ENCODE measurements at places on chromosomes 7 and 10.
A peak's percentile ranks its signal among the peaks of the same experiment; 100 is the strongest.

DNA sequence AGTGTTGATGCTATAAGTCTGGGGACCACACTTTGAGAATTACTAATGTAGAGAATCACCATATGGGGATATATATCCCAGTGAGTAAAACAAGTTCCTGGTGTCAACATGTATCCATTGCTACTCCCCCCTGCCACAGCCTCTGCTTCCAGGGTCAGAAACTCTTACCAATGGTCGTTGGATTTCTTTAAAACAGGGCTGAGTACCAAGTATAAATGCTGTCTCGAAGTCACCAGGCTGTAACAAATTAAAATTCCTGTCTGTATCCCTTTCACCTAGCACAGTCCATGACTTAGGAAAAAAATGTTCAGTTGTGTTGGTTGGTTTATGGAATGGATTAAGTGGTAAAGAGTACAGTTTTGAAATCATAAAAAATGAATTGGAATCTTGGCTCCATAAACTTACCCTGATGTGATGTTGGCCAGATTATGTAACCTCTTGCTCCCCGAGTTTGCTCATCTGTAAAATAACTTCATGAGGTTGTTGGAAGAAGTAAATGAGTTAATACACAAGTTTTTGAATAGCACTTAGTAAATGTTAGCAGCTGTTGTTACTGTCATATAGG, 364.0 kb upstream of the LRGUK start:
- no peak for DNase-seq

- no peak for DNase-seq
Observed at GRCh38 chr7:119688831-119689230, 584.1 kb upstream of the KCND2 start.

DNA sequence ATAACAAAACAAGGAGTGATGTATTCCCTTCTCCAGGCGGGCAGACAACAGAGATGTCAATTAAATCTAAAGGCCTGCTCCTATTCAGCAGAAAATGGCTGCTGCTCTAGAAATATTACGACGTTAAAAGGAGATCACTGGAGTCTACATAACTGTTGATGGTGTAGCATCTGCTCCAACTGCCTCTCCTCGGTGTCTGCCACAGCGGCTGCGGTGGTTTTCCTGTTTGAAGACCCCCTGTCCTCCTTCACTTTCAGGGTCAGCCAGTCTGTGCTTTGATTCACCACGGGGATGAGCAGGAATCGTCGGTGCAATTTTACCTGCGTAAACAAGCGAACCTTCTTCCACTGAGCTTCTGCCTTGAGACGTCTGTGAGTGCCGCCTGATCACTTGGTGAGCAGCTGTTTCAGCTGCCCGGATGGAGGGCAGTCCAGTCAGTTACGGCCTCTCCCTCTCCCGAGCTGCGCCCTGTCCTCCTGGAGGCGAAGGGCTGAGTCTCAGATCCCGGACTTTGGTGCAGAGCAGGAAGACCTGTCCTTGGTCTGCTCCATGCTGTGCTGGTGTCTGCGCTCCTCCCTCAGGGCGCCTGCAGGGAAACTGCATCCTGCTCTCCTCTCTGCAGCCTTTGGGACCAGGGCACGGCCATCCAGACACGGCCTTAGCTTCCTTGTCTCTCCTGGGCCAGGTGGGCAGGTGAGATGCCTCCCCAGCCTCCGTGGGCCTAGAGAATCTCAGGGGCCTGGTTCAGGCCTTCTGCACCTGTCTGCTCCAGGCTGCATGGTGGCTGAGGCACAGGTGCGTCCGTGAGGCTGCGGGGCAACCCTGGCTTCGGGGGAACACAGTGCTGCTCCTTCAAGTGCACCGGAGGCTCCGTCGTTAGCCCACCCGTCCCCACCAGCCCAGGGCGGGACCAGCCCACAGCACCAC, 326.6 kb downstream of the ADARB2 start:
- DNase-seq, result no peak

DNA sequence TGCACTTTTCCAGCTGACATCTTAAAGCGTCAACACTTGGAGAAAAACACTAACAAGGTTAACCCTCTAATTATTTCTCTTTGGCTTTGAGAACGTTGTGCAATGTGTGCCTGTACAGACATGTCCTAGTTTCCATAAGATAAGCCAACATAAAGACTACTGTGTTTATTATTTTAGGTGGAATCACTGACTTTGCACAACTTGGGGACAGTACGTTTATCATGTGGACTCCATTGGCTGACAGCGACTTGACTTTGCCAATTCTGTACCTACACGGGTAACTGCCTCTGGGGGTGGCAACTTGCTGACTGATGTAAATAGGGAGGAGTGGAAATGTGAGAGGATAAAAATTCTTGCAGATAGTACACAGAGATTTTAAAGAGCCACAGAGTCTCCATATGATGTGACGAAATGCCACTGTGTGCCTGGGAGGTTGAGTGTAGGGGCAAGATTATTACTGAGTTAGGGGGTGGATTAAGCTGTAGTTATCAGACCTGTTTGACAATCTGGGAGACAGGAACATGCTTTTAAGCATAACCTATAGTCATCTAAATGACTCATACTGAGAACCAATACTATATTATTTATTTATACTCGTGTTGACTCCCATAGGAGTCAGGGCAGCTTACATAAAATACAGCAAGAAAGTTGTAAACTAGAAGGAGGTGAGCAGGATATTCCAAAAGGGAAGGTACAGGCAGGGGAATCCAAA, 21.0 kb downstream of the SLC13A4 start:
- DNase-seq, result no peak

- no peak for DNase-seq
Observed at GRCh38 chr10:117132751-117133231, 5.3 kb downstream of the VAX1 start.

- DNase-seq, result no peak
Observed at GRCh38 chr7:46819819-46820218, 762.1 kb downstream of the TNS3 start.

GRCh38 chr7:90817846-90818245, 221.7 kb downstream of the CDK14 start:
- no peak for DNase-seq

GRCh38 chr10:101056365-101057151, 5.2 kb upstream of the KAZALD1 start:
- no peak for DNase-seq

DNA sequence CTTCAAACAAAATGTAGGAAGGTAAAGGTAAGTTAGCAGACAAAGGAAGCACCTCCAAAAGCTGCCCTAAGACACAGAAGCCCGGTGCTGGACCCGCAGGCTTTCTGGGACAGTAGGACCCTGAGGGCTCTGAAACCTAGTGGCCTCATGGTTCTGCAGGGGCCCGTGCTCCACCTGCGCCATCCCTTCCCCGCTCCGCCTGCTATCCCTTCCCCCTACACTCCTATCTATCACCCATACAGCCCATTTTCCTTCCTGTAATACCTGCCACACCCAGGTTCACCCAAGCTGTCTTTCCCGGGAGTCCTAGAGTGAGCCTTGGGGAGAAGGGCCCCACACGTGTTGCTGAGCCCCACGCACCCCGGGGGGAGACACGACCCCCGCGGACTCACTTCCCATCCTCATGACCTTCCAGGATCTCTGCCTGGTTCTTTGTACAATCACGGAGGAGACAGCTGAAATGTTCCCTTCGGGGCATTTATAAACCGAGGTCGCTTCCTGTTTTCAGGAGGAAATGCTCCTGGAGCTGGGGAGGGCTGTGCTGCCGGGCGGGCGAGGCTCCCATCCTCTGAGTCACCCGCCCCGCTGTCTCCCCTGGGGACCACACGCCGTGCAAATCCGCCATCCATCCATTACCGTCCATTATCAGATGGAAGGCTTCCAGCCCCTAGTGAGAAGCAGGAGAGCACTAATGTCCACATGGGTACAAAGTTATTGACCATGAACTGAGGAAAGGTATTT, 251.7 kb upstream of the PITRM1 start:
- DNase-seq, result no peak

GRCh38 chr10:94224656-94225055, 138.1 kb downstream of the NOC3L start:
- no peak for DNase-seq

GRCh38 chr7:90326500-90326899, 5.4 kb upstream of the FAM237B start:
- no peak for DNase-seq

GRCh38 chr10:21173802-21174714, 276.9 kb upstream of the NEBL start:
- DNase-seq, result peak; percentile 57

DNA sequence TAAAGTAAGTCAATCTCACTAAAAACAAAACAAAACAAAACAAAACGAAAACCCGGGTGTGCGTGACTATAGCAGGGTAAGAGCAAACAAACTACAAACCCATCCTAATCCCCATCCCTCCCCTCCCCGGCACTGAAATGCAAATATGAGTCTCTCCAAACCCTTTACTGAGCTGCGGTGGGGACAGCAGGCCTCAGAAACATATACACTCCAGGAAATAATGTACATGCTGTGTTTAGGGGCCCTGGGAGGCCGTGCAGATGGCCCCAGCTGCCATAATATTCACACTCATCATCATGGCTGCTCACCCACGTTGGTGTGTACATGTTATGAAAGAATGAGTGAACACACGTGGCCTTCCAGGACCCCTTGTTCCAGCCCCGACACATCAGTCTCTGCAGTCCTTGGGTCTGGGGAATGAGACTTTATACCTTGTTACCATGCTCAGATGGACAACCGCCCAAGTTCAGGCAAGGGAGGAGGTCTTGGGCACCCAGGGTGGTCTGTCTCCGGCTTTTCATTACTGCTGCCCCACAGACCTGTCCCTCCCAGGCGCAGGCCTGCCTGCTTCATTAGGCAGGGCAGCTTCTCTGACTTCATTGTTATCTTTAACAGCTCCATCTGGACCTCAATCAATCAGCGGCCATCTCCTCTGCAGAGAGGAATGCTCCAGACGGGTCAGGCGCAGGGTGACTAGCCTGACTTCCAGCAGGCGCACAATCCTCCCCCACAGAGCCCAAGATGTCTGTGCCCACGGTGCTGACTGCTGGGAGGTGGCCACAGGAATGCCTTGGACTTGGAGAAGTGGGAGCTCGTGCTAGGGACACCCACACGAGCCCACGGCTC, 20.6 kb downstream of the HSPA12A start:
- no peak for DNase-seq

DNA sequence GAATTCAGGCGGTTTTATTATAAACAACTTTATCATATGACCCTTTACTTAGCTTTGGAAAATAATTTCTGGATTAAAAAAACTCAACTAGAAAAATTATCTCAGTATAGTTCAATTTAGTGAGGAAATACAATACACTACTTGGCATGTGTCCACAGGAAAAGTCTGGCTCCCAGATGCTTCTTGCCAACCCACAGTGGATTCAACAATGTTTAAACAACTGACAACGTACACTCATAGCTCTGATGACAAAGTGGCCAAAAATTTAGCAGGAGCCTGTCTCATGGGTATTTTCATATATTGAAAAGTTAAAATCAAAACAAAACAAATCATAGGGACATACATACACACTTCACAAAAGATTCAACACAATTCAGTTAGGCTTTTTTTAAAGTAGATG, 158.8 kb downstream of the SKAP2 start:
- no peak for DNase-seq

- no peak for DNase-seq
Observed at GRCh38 chr7:151138153-151138851, 29.2 kb downstream of the GBX1 start.

- no peak for DNase-seq
Observed at GRCh38 chr7:23247046-23247602, 549 bp downstream of the GPNMB start.

All from K562 (cell line).